ENCODE measurements at places on chromosomes 2 and 18.

DNA sequence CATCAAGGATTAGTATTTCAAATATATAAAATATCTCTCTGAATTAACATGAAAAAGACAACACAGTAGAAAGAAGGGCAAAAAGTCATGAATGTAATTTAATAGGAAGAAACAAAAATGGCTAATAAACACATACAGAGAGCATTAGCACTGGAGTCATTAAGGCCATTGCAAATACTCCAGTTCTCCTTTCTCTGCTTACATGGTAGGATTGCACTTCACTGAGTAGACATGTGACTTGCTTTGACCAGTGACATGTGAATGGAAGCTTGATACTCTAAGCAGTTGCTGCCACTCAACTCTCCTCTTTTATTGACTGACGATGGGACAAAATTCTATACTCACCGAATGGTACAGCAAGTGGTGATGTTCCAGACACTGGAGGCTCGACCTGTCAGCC lies 153.9 kb upstream of the LGALSL start:
- no peak for DNase-seq

DNA sequence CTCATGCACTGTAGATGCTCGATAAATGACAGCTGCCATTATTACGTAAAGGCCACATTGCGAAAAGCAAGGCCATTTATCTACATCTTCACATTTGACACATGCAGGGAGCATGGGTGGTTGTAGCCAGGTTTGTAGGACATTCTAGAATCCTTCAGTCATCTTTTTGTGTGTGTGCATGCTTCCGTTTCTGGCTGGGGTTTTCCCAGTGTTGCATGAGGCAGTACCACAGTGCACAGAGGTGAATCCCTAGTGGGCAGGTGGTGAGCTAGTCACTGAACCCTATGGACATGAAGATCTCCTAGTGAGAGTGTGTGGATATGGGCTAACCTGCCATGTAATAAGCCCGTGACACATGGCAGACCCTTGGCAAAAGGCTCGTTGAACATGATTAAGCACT lies 151.8 kb upstream of the SLC14A2 start:
- no peak for DNase-seq

DNA sequence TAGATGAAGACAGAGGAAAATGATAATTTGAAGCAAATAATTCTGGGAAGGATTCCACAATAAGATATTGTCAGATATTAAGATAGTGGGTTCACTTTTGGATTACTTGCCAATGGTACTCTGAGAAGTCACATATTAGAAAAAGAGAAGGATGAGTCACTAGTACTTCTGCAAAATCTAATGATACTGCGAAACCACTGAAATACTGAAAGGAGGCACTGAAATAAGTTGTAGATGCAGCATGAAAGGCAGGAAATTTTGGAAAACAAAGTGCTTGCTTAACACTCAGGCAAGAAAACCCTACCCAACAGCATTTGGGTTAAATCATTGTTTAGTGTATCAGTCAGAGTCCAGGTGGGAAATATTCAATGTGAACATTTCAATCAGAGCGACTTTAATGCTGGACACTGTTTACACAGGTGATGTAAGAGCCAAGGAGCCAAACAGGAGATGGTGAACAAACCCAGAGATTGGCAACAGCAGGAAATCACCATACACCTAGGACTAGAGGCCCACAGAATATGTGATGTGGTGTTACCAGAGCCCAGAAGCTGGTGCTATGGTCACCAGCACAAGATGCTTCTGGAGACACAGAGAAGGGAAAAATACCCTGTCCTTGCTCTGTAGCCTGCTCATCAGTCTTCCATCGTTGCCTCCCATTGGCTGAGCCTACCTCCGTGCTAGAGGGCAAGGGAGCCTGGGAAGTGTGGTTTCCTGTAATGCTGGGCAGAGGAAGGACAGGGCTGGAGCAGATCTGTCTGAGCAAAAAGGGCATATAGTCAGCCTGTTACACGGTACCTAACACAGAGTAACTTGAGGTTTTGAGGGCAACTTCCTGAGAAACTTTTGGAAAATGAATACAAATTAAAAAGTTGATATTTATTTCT lies 204.7 kb upstream of the ITGA4 start:
- DNase-seq = no peak

DNA sequence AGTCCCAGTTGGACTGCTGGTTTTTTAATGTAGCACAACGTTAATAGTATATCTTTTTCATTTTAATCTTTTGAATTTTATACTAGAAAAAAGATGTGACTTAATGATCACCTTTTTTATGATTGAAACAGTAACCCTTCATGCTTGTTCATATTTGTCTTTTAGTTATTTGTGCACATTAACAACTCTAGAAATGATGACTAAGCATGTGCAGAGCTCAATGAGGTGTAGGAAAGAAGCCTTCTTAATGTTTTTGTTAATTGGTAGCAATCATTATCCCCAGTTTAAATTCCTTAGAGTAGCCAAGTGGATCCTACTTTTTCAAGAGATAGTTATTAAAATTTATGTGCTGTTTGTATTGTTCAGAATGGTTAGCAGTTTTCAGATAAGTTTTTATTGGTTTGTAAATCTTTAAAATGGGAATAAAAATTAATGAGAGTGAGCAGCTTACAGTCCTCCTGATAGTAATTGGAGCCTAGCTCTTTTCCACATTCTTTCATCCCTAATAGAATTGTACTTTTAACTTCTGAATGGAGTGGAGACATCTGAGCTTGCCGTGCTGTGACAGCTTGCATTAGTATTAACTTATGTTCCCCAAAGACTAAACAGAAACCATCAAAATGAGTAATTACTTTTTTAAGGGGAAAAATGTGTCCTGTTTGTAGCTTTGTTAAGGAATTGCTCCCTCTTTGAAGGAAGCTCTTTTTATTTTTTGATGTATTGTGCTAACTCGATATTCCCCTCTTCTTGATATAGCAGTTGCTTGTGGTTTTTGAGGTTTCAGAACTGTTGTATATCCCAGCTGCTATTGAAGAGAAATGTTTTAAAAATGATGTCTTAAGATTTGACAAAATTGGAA lies 17.3 kb downstream of the PIK3C3 start:
- no peak for DNase-seq

GRCh38 chr2:46858702-46859090 lies 56.9 kb downstream of the MCFD2 start:
- DNase-seq = no peak

GRCh38 chr2:231411831-231412617 lies 16.5 kb downstream of the B3GNT7 start:
- peak; percentile 97 for DNase-seq

GRCh38 chr18:54931152-54931551 lies 28.1 kb downstream of the CCDC68 start:
- DNase-seq = no peak

- DNase-seq = no peak
Observed at GRCh38 chr2:150571121-150571520, 83.7 kb upstream of the RND3 start.

- peak; percentile 63 for DNase-seq
Observed at GRCh38 chr2:20635675-20636584, 15.0 kb downstream of the HS1BP3 start.

- no peak for DNase-seq
Observed at GRCh38 chr2:48677450-48677849, 59.8 kb downstream of the GTF2A1L start.

DNA sequence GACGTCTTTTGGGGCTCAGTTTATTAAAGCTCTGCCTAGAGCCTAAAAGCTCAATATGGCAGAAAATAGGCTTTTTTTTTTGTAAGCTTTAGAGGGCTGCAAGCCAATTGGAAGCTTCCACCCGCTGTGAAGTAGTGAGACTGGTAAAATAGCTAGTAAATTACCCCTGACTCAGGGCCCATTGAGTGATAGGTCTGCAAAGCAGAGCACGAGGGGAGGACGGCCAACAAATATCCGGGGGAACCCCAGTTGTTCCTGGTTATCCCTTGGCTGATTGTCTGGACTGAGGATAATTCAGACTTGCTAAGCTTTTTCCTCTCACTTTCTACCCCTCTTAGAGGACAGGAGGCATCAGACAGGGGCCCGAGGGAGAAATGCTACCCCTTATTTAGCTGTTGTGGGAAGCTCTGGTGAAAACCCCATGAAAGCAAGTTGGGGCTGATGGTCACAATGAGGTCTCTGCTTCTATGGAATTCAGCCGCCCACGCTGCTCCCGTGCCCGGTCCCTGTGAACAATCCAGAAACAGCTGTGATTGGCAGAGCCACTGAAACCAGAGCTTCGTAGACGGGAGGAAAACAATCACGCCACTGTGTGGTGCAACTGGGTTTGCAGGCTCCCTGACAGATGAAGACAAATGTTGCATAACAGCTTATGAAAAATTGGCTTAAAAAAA lies 141.9 kb upstream of the LGALSL start:
- peak; percentile 83 for DNase-seq

DNA sequence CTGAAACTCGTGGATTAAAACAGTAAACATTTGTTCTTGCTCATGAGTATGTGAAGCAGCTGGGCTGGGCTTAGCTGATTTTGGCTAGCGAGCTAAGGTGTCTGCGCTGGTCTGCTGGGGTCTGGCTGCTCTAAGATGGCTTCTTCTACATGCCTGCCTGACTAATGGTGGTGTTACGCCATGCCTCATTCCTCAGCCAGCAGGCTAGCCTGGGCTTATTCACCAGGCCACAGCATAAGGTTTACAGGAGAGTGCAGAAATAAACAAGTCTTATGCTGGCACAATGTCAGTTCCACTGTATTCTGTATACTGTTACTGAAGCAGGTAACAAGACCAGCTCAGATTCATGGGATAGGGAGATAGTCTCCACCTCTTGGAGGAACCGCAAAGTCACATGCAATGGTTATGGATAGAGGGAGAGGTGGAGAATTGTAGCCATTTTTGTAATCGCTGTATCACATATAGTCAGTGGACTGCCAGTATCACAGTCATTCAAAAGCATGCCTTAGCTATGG lies 80.0 kb downstream of the RHBDD1 start:
- no peak for DNase-seq

DNA sequence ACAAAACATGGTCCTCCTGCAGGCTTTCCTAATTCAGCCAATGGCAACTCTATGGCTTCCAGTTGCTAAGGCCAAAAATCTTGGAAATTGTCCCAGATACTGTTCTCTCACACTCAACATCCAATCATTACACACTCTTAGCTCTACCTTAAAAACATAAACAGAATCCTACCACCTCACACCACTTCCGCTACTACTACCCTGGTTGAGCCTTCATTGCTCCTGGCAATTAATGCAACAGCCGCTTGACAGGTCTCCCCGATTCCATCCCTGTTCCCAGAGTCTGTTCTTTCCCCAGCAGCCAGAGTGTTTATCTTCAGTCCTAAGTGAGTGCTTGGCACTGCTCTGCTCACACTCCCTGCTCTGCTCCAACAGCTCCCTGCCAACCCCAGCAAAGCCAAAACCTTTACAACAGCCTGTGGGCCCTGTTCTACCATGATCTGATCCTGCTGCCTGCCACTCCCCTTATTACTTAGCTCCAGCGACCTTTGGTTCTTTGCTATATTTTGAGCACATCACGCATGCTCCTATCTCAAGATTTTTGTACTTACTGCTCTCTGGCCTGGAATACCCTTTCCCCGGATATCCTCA lies 67.5 kb upstream of the AMMECR1L start:
- DNase-seq = no peak

- no peak for DNase-seq
Observed at GRCh38 chr2:11500702-11501303, 33.0 kb upstream of the GREB1 start.

DNA sequence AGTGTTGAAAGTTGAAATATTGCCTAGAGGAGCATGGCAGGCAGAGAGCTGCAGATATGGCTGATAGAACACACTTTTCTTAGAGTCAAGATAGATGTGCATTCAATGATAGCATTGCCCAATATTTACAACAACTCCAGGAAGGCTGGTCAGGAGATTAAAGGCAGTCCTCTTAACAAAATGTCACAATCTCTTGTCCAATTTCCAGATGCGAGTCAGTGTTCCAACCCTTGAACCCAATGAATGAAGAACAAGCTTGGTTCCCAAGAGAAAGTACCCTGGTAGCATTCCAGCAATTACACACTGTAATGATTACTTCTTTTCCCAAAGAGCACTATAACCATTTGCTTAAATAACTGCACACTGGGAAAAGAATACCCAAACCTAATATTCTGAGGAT lies 839.4 kb upstream of the VRK2 start:
- DNase-seq = no peak

DNA sequence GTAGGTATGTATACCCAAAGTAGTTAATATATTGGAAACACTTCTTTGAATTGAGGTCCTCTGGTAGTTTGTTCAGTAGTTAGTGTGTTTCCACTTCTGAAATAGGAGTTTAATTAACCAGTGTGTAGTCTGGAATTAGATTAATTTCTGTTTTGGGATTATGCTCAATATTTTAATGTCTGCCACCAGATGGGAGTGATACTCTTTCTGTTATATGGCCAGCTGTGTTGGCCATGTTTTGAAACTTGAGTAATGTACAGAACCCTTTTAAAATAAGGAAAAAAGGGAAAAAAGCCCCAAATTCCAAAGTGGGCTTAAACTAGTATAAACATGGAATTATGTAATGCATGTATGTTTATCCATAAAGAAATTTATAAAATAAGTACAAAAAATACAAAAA lies 147.7 kb downstream of the CTNNA2 start:
- DNase-seq = no peak

GRCh38 chr2:54801352-54801751 lies 77.9 kb downstream of the EML6 start:
- no peak for DNase-seq

- no peak for DNase-seq
Observed at GRCh38 chr2:241179899-241180298, 8.6 kb upstream of the ANO7 start.

DNA sequence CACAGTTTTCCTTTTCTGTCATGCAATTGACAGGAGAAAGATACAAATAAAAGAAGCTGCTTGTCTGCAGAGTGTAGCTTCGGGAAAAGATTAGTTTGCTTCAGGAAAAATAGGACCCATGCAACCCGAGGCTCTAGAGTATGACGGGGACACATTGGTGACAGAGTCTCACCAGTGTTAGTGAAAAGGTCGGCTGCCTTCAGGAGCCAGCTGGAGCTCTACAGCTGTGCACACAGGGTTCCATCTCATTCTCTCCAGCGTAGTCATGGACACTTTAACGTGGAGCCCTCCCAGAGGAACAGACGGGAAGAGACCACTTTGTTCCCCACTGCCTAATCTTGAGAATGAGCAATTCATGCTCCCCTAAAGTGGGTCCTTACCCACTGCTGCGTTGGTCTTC lies 42.9 kb downstream of the FECH start:
- DNase-seq = no peak

DNA sequence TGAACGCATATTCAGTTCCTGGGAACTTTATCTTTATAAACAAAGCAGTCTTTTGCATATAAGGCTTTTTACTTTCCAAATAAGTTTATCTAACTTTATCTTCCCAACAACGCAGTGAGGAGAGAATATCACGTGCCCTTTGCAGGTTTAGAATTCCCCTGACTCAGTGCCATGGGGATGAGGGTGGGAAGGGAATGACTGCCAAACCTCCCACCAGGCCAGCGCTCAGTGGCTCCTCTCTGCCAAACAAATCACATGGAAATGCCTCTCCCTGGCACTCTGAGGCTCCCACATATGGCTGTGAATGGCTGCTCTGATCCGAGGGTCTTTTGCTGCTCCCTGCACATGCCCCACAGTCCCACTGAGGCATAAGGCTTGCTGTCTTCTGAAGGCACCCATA lies 158.3 kb downstream of the DNAH6 start:
- no peak for DNase-seq

GRCh38 chr2:19312949-19313348 lies 45.5 kb downstream of the OSR1 start:
- no peak for DNase-seq

GRCh38 chr2:126653761-126654160 lies 2.2 kb upstream of the GYPC start:
- DNase-seq = no peak

All from pancreas (tissue), 10 donors.